Renal pelvis (tissue), 12 donors: ENCODE measurements at places on chromosomes 16 and 17.
A peak's percentile ranks its signal among the peaks of the same experiment; 100 is the strongest.

- DNase-seq = peak; percentile 4
Observed at GRCh38 chr16:46573008-46573833, 48.0 kb downstream of the SHCBP1 start.

GRCh38 chr17:68301438-68301959, 10.2 kb downstream of the ARSG start:
- DNase-seq = no peak

GRCh38 chr16:78962457-78962929, 638.0 kb downstream of the MAF start:
- no peak for DNase-seq

- no peak for DNase-seq
Observed at GRCh38 chr16:9909072-9909825, 273.0 kb downstream of the GRIN2A start.

GRCh38 chr17:50365649-50366393, 7.2 kb downstream of the MRPL27 start:
- no peak for DNase-seq

DNA sequence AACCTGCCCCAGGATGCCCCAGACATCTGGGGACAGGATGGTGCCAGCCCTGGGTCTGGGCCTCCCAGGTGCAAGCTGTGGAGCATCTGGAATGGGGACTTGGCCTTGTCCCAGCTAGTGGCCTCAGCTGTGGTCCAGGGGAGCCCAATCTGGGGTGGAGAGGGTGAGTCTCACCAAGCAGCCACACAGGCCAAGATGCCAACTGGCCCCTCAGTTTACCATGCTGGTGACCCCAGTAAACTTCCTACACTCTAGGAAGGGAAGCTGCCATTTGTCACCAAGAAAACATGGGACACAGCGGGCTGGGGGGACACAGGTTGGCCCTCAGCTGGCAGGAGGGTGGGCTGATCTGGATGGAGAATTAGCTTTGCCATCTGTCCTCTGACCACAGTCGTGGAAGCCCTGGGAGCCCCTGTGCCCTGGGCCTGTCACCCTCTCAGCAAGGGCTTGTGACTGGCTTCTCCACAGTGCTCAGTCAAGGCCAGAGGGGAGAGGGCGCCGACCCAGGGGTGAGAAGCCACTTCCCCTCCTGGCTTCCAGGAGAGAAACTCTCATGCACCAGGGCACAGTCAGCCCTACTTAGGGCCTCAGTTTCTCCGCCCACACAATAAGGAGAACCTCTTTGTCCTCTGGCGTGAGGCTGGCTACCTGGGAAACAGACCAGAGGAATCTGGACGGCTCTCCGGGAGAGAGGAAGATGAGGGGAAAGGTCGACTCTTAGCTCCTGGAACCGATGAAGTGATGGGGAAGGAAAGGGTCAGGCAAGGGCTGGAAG, 126.4 kb upstream of the SMURF2 start:
- no peak for DNase-seq

DNA sequence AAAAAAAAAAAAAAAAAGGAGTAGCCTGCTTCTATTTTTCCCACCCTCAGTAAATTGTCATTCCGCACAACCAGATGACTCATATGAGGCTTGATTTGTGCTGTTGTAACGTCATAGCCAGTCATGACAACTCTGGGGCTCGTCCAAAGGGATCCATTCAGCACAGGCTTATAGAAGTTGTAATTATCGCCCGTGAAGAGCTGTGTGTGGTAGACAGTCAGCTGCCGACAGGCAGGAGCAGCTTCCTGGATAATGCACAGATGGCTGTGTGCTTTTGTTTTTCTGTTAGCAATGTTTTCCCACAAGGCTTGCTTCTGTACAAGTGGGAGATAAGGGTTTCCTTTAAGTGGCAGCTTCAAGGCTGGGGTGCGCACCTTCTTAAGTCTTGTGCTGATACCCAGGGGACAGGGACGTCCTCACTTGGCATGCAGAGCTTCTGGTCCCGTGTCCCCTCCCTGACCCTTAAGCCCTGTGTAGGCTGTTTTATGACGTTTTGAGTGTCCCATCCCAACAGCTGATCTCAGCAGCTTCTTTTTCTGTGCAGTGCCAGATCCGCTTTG, 26.0 kb downstream of the SNX29 start:
- no peak for DNase-seq

DNA sequence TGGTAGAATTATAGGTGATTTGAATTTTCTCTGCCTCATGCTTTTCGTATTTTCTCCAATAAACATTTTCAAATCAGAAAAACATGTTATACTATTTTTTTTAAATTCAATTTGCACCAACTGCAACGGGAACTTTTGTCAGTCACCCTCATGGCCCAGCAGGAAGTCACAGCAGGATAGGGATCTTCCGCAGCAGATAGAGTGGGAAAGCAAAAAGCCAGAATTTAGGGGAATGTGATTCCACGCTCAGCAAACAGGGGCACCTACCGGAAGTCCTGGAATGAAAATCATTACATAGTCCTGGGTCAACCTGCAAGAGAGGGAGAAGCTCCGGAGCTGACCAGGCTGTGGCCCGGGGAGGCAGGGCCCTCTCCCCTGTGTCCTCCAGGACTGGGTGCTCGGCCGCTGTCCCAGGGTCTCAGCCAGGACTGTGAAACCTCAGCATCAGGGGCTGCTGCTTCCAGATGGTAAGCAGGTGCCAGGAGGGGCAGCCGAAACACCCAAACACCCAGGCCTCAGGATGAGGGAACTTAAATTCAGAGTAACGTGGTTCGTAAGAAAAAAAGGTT, 3.9 kb downstream of the SLC47A2 start:
- DNase-seq = no peak

DNA sequence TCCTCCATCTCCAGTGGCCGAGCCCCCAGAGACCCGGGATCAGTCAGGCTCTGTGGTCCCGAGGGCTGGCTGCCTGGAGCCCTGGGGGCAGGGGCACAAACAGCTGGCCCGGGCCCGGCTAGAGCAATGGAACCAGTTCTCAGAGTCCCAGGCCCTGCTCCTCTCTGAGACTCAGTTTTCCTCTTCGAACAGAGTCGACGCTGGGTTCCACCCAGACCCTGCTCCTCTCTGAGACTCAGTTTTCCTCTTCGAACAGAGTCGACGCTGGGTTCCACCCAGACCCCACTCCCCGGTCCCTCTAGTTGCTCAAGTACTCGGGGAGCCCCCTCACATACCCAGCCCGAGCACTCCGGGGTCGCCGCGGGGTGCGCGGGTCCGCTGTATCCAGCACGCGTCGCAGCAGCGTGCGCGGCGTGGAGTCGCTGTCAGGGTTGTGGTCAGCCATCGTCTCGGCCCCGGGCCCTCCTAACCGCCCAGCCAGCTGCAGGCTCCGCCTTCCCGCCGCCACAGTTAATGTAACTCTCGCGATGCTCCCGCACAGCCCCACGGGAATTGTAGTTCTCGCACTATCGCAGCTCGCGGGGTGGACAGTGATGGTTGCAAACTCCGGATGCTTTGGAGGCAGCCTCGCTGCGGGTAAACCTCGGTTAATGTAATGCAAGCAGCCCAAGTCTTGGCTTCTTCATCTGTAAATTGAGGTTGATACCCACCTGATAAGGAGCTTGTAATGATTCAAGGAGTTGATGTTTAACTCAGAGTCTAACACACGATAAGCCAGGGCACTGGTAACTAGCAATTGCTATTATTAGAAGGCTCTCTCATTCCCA, 8.5 kb upstream of the THAP11 start:
- DNase-seq = peak; percentile 93

DNA sequence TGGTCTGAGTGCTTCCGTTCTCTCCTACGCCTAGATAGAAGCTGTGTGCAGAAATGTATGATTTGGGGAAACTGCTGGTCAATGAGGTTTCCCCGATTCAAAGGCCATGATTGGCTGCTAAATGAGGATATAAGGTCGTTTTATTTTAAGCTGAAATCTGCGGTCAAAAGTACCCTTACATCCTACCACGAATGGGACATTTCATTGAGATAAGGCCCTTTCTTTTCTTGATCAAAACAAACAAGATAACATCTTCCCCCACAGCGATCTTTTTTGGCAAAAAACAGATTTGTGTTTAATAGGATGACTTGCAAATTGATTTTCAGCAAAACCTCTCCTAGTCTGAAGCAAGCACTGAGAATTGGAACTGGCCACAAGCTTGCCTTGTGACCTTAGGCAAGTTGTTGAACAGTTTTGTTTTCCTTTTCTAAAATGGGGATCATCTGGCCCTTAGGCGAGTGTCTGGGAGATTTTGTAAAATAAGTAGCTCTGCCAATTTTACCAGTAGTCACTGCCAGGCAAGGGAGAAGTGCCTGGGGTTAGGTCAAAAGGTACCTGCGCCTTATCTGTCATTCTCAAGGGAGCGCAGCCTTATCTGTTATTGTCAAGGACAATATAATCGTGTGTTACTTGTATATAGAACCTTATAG, 635 bp downstream of the SCPEP1 start:
- DNase-seq = no peak
